Endothelial cell (in vitro differentiated cells): ENCODE measurements at places on chromosomes 6 and 20.

DNA sequence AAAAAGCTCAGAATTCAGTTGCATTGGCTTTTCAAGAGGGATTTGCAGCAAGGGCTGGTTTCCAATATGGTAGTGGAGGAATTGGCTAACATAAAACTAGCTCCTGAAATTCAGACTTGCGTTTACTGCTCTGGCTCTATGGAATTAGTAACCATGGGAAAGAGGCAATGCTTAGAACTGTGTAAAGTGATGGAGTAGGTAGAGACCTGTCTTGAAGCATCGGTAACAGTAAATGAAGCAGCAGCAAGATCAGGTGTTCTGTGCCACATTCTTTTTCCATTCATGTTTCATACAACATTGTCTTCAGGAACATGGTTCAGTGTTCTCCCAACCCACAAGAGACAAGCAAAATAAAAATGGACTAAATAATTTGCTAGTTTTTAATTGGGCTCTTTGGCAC, 6.5 kb downstream of the IRF4 start:
- no peak for DNase-seq

GRCh38 chr20:24770628-24771541, 178.2 kb upstream of the CST7 start:
- no peak for DNase-seq

- DNase-seq: no peak
Measured at GRCh38 chr6:154432533-154433476, 76.2 kb upstream of the IPCEF1 start.

- no peak for DNase-seq
Measured at GRCh38 chr6:150183105-150183504, 40.3 kb downstream of the PPP1R14C start.

GRCh38 chr6:105273589-105273988, 93.8 kb upstream of the POPDC3 start:
- DNase-seq: peak; percentile 19

GRCh38 chr6:10140824-10141223, 274.1 kb downstream of the TFAP2A start:
- no peak for DNase-seq

GRCh38 chr6:84763003-84763885, 1.2 kb downstream of the TBX18 start:
- peak; percentile 57 for DNase-seq

DNA sequence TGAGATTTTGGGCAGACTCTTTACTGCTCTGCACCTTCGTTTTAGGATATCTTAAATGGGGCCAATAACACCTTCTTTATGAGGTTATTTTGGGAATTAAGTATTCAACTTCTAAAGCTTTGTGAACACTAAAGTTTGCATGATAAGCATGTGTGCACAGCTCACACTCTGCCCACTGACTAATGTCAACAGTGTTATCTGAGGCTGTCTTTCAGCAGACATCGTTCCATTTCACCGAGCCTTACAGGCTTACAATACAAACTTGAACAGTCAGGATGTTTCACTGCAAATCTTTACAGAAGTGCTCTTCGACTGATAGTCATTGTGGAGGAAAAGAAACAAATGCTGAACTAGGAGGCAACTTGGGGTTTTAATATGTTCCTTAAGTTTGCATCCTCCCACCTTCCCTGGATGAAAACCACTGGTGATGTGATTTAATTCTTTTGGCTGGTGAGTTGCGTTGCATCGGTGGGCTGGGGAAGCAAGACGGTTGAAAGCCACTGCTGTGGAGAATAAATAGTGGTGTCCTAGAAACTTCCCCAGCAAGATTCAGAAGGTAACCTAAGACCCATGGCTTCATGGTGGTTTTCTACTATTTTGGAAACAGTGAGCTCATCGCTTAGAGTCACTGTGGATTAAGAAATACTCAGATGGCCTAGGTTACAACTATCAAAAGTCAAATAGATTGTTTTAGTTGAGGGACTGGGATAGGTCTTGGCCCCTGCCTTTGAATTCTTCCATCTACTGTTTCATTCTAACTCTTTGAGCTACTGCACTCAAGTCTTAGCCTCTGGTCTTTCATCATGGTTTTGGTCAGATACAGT, 167.2 kb upstream of the MAP3K7 start:
- DNase-seq: no peak

GRCh38 chr6:106512048-106512967, 117.0 kb downstream of the RTN4IP1 start:
- DNase-seq: peak; percentile 52

- DNase-seq: no peak
Measured at GRCh38 chr6:69894578-69895347, 28.4 kb downstream of the COL19A1 start.

- DNase-seq: no peak
Measured at GRCh38 chr6:144215402-144215931, 65.2 kb downstream of the STX11 start.

GRCh38 chr6:139676718-139677117, 302.3 kb upstream of the CITED2 start:
- no peak for DNase-seq

DNA sequence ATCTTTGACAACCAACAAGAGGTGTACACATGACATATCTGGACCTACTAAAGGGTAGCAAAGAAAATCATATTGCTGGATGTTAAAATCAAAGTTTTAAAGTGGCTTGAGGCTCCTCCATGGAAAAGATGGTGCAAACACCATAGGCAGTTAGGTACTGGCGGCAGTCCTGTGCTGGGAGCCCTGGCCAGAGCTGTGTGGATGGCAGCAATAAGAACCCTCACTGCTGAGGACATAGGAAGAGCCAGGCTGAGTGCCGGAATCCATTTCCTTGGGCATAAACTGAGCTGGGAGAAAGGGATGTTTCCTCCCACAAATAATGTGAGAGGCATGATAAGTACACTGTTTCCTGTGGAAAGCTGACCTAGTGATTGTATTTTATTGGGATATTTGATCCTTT, 89.9 kb downstream of the ARID1B start:
- DNase-seq: peak; percentile 11

- DNase-seq: peak; percentile 24
Measured at GRCh38 chr6:25006565-25007001, 70.8 kb upstream of the RIPOR2 start.

DNA sequence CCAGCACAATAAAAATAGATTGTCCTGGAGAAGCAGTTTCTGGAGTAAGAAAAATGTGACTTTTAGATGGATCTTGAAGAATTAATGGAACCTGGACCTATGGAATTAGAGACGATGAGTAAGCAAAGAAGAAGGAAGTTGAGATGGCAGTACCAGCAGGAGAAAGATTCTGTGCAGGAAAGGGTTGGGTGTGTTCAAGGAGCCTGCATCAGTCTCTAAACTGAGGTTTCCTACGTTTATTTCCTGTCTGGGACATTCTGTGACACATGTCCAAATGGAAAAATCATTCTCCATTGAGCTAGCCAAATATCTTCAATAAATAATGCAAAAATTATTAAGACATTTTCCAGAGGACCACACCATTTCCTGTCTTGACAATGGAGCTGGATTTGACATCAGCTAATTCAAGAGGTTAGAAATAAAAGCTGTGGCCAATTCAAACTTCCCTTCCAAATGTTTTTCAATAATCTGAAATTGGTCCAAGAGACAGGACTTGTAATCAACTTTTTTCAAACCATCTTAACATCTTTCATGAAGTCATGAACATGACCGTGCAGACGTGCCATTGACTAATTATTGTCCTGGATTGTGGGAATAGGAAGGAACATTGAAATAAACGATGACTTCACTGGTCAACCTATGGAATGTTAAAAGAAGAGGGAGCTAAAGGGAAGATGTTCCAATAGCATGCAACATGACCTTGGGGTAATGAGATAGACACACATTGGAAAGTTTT, 198.3 kb downstream of the ZNF217 start:
- DNase-seq: no peak

- DNase-seq: no peak
Measured at GRCh38 chr20:20371681-20372080, 3.8 kb downstream of the INSM1 start.

DNA sequence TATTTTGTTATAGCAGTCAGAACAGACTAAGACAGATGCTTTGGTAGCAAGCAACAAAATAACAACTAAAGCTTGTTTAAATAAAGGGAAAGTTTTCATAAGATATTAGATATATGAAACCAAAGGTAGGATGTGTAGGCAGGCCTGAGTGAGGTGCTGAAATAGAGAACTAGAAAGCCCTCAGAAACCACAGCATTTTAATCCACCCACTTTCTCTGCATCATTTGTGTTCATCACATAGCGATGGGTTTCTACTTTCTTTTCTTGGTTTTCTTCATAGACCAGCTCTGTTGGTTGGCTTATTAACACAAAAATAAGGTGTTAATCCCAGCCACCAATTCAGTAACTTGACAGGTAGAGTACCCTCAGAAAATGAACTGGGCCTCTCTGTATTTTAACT, 58.6 kb downstream of the RPS12 start:
- no peak for DNase-seq

GRCh38 chr6:30820193-30820592, 64.1 kb upstream of the DDR1 start:
- DNase-seq: no peak

DNA sequence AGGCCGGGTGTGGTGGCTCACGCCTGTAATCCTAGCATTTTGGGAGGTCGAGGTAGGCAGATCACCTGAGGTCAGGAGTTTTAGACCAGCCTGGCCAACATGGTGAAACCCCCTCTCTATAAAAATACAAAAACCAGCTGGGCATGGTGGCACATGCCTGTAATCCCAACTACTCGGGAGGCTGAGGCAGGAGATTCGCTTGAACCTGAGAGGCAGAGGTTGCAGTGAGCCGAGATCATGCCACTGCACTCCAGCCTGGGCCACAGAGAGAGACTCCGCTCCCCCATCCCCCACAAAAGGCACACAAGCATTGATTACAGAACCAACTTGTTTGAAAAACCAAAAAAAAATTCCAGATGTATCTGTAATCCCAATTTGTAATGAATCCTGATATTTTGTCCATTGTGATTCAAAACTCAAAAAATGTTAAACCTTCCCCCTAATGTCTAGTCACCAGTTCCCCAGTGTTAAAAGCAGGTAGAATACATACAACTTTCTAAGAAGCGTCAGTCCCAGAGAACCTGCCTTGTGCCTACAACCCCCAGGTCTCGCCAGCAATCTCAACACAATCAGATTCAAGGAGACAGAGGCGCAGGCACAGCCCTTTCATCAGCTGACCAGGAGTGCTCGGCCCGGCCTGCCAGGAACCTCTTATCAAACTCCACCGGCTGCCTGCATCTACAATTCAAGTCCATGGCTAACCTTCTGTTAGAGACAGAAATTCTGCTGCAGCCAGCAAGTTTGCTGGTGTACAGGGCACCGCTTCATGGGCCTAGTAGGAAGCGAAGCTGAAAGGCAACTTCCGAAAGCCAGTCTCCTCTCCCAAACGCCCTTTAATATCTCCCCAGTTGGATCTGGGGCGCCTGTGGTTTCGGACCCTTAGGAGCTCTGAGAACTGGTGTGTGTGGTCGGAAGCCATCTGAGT, 2.1 kb downstream of the EZR start:
- DNase-seq: peak; percentile 35

DNA sequence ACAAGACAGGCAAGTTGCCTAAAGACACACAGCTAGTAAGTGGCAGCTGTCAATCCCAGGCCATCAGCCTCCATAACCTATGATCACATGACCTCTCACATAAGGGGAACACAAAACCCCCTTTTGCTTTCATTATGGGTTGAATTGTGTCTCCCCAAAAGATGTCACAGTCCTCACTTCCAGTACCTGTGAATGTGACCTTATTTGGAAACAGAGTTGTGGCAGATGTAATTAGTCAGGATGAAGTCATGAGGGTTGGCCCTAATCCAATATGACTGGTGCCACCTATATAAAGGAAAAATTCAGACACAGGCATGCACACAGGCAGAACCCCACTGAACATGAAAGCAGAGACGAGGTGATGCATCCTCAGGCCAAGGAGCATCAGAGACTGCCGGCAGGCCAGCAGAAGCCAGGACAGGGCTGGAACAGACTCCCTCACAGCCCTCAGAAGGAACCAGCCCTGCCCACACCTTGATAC, 33.6 kb downstream of the GFOD1 start:
- no peak for DNase-seq

- DNase-seq: no peak
Measured at GRCh38 chr6:36780442-36781177, 58.6 kb downstream of the CPNE5 start.

GRCh38 chr20:55936209-55936595, 69.1 kb downstream of the CBLN4 start:
- DNase-seq: no peak

DNA sequence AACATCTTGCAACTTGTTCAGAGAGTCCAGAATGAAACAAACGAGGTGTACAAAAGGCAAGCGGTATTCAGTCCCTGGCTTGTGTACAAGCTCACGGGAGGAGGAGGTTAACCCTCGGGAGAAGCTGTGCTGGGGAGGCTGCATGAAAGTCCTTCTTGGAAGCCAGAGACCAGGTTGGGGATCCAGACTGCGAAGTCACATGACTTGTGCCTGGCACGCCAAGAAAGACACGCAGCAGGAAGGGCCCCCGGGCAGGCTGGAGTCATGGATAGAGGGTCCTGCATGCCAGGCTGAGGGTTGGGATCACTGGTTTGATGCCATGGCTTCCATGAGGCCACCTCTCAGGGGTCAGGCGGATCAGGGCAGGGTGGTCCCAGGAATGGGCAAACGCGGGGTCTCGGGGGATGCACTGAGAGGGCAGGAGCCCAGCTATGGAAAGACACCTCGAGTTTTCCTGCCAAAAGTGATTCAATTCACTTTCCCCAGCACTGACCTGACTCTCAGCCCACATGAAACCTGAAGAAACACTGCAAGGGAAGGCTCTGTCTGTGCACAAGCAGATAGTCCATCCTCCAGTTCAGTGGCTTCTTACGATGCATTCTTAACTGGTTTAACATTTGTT, 79.4 kb downstream of the DLL1 start:
- peak; percentile 2 for DNase-seq

GRCh38 chr6:170102038-170102437, 188.8 kb downstream of the DLL1 start:
- DNase-seq: peak; percentile 1

- peak; percentile 50 for DNase-seq
Measured at GRCh38 chr20:25399037-25399430, 8.4 kb upstream of the ABHD12 start.

GRCh38 chr6:154782193-154782592, 49.0 kb downstream of the SCAF8 start:
- DNase-seq: no peak

GRCh38 chr6:143346004-143346403, 104.5 kb downstream of the ADAT2 start:
- DNase-seq: no peak

- peak; percentile 46 for DNase-seq
Measured at GRCh38 chr6:41940759-41941279, 789 bp downstream of the CCND3 start.

GRCh38 chr6:4553387-4553786, 222.8 kb upstream of the CDYL start:
- DNase-seq: no peak

- DNase-seq: no peak
Measured at GRCh38 chr6:158629367-158630221, 14.9 kb downstream of the DYNLT1 start.

GRCh38 chr20:17610566-17611289, 40.9 kb downstream of the DSTN start:
- no peak for DNase-seq

DNA sequence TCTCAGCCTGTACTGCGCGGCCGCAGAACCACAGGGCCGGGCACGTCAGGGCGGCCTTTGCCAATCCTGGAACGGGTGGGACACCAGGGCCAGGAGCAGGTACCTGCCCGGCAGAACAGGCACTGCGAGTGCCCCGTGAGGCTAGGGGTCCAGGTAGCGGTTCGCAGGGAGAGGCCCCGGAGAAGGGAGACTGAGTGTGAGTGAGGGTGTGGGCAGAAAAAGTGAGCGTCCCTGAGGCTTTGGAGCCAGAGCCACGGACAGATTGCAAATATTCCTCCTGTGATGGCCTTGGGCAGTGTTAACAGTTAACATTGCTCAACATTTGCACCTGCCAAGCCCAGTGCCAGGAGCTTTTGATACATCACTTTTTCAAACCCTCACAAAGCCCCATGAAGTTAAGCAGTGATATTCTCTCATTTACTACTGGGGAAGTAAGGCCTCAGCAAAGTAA, 491 bp downstream of the GNMT start:
- no peak for DNase-seq
